Glutamatergic neuron (in vitro differentiated cells): ENCODE measurements at places on chromosomes 3 and 15.

DNA sequence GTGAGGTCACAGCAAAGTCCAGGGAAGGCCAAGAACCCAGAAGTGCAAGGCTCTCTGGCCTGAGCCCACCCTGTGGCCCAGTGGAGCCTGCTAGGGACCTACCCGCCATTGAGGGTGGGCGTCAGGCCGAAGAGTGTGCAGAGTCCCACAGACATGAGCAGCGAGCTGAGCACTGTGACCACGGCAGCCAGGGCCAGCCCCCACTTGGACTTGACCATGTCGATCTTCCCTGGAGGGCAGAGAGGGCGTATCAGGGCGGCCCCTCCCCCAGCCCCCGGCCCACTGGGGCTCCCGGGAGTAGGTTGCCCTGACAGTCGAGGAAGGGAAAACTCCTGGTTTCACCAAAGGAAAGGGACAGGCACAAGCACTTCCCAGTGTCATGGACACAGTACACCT lies 44.6 kb downstream of the PTPN23 start:
- no peak for DNase-seq

DNA sequence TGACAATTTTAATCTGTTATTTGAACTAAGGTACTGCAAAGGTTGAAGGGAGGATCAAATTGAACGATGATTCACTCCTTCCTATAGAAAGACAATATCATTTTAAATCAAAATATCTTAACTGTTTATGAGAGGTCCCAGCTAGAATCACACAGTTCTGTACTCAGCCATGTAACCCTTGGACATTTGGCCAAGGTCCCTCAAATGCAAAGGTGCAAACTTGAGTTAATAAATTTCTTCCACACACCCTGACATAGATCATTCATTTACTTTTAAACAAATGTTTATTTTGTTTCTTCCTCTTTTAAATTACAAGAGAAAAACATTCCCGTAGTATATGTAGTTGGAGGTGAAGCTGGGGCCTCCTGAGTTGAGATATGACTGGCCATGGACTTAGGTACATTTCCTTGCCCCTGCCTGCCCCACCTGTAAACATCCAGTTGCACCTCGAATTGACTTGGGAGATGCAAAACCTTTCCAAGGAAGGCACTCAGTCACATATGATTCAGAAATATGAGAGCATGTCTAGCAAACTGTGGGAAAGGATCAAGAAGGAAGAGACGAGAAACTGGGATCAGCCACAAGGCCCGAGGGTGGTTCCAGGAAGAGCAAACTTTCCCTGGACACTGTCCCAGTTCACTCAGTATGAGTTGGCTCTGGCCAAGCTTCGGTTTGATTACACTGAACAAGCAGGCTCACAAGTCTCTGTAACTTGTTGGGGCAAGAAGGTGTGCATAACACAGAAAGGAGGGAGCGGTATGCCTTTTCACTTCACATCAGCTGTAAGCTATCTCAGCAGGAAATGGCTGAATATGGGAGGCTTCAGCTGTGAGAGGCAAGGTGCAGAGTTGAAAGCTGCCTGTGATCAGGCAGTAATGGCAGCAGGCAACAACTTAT lies 6.7 kb downstream of the TNFSF10 start:
- DNase-seq, result no peak

DNA sequence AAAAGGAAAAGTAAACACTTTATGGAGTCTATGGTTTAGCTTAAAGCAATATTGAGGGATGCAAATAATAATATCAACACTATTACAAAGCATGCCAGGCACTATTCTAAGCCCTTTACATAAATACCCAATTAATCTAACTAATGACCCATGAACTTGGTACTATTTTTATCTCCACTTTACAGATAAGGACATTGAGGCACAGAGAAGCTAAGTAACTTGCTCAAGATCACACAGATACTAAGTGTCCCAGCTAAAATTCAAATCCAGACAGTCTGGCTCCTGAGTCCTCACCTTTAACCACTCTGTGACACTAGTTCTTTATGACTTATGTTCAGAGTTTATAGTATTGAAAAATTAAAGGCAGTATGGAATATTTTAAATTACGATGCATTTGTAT lies 5.6 kb downstream of the MBD4 start:
- DNase-seq, result no peak

- DNase-seq, result no peak
Observed at GRCh38 chr3:87486115-87486514, 209.7 kb upstream of the POU1F1 start.

DNA sequence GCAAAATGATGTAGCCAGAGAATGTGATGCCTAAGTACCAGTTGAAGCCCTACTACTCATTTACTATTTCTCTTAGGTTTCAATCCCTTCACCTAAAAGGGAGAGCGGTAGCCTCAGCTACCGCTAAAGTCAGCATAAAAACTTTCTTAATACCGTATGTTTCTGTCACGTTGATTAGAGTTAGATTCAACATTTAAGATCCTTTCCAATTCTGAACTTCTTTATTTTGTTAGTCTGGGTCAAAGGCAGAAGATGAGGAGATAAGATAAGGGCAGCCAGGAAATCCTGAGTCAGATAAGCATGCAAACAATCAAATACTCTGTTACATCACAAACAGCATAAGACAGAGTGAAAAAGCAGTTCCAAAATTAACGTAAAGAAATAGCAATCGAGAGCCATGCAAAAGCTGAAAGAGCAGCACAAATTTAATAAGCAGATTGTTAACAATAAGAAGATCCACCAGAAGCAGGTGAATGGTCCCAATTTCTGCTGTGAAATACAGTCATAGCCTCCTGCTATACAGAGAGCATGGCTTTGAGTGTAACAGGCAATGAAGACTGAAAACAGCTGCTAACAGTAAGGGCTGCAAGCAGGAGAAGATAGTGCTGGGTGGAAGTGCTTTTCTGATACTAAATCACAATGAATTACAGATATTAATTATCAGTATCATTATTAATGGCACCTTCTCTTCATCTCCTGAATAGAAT lies 3.0 kb downstream of the TMEM207 start:
- DNase-seq, result no peak

DNA sequence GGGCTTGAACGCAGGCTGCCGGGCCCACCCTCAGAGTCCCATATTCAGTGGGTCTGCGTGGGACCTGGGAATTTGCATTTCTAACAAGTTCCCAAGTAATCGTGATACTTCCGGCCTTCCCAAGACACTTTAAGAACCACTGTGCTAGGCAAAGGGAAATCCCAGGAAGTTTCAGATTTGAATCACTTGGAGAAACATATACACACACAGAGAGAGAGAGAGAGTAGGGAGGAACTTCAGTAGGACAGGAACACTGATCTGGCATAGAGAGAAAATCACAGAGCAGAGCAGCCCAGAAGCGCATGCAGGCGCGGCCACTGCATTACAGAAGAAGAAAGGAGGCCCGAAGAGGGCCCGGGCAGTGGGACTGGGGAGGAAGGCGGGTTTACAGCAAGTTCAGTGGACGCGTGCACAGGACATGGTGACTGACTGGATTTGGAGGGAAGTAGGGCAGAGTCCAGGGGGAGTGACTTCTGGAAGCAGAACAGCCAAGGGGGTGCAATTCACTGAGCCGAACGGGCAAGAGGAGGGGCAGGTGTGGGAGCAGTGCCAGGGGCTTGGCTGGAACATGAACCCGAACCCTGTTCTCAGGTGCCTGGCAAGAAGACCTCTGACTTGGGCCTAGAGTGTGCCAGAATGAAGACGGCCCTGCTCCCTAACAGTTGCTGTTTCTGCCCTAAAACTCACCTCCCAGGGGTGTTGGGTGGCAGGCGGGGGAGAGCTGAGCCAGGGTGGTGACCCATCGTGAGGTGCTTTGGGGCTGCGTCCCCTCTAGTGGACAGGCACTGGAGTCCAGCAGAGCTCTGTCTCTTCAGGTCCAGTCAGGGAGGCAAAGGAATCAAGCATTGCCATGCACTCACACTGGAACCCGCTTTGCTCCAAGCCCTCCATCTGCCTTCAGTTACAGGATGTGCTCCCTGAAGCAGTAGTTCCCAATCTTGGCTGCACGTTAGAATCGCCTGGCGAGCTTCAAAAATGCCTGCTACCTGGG lies 101.3 kb upstream of the HES1 start:
- DNase-seq, result no peak
